ENCODE measurements at places on chromosomes 6 and 20. TPM values are rescaled to one million over a fixed set of nuclear protein-coding genes. Genes with fewer than 3 reads are reported as not detected.

SLC2A10 gene
- 21.4 TPM for total RNA-seq

SUMO4 gene
- not detected for total RNA-seq

LPIN3 gene
- 11.6 TPM for total RNA-seq

FAM83D gene
- total RNA-seq: 40.1 TPM

JPH2 gene
- total RNA-seq: under 0.01 TPM

NKAPL gene
- 1.3 TPM for total RNA-seq

OR2J3 gene
- not detected for total RNA-seq

CEP162 gene
- total RNA-seq: 3.5 TPM

LHFPL5 gene
- total RNA-seq: not detected

PRL gene
- not detected for total RNA-seq

BANF2 gene
- total RNA-seq: not detected

NECAB3 gene
- total RNA-seq: 20.7 TPM

AGER gene
- total RNA-seq: 1.0 TPM

SLC22A2 gene
- total RNA-seq: not detected

STMN3 gene
- 67.4 TPM for total RNA-seq

CNR1 gene
- 0.45 TPM for total RNA-seq

GPR6 gene
- not detected for total RNA-seq
